Metanephros (tissue), 2 donors: ENCODE measurements at places on chromosomes 1 and 21. TPM values are rescaled to one million over a fixed set of nuclear protein-coding genes. Genes with fewer than 3 reads are reported as not detected.

Gene TDRD10
- 1.8 TPM for total RNA-seq

Gene REN
- total RNA-seq, result 193 TPM

Gene GPR25
- total RNA-seq, result not detected

Gene KLHDC7A
- 8.1 TPM for total RNA-seq

Gene SFN
- 0.99 TPM for total RNA-seq

Gene LDLRAD1
- total RNA-seq, result not detected

Gene FNDC5
- 55.6 TPM for total RNA-seq

Gene CENPF
- total RNA-seq, result 17.6 TPM

Gene SLC5A3
- total RNA-seq, result 58.7 TPM

Gene SLC22A15
- 8.5 TPM for total RNA-seq

Gene LDLRAD2
- total RNA-seq, result 0.23 TPM

Gene SLAMF8
- 0.88 TPM for total RNA-seq

Gene GJB5
- 0.18 TPM for total RNA-seq

Gene NTRK1
- 2.0 TPM for total RNA-seq

Gene RRP1B
- total RNA-seq, result 21.1 TPM

Gene RBM15
- total RNA-seq, result 60.9 TPM

Gene FAM72D
- 1.1 TPM for total RNA-seq

Gene HCRTR1
- total RNA-seq, result 0.35 TPM

Gene PLEKHA6
- total RNA-seq, result 43.4 TPM
